ENCODE measurements at places on chromosomes 7 and 10.

DNA sequence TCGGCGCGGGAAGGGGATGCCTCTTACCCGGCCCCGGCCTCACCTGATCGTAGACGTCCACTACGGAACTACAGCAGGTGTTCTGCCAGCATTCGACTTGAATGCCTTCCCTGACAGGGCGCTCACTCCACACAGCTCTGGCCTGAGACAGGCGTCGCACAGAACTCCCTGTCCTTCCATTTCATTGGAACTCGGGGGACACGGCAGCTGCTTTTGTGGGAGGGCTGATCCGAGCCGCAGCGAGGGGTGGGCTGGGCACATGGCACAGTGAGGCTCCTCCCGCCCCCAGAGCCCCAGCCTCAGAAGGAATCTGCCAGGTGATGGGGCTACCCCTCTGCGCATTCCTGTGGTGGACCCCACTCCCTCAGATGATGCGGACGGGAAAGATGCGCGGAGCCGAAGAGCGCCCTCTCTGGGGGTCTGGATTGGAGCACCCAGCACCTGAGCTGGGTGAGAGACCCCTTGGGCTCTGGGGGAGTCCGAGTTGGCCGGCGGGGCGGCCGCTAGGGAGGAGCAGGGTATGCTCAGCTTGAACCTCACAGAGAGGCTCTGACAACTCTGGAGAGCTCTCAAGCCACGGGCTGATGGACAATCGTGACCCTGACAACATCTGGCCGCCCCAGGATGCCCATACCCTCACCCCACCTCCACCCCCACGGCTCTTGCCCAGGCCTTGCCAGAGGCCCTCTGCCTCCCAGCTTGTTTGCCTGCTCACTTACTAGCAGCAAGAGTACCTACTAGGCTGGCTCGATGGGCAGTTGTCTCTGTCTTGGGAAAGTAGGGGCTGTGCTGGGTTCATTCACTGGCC is 36.6 kb downstream of the RASGEF1A start:
- DNase-seq: no peak

- DNase-seq: no peak
Observed at GRCh38 chr10:38174336-38174735, 80.2 kb downstream of the ZNF37A start.

- no peak for DNase-seq
Observed at GRCh38 chr7:111528331-111528730, 34.0 kb downstream of the IMMP2L start.

DNA sequence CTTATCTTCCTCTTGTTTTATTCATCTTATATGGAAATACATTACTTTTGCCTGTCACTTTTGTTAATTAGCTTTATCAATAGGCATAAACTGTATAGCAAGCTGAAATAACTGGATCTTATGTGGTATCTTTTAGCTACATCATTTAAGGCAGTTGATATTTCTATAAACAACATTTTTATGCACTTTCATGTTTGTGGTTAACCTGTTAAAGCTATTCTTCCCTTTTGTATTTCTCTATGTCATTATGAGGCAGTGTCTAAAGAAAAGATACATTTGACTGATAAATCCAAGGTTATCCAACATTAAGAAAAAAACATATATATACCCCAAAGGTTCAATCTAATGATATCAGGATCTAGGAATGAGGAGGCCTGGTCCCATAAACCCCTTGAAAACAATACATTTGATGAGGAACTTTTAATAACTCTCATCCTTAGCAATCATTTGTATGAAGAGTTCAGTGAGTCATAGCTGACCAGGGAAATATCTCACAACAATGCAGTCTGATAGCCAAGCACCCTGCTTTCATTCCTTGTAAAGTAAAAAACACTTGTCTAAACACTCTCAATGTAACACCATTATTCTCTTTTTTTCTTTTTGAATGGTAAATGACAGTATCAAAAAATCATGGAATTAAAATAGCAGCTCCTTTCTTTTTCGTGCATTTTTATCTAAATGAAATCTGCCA is 300.9 kb downstream of the NEBL start:
- no peak for DNase-seq

DNA sequence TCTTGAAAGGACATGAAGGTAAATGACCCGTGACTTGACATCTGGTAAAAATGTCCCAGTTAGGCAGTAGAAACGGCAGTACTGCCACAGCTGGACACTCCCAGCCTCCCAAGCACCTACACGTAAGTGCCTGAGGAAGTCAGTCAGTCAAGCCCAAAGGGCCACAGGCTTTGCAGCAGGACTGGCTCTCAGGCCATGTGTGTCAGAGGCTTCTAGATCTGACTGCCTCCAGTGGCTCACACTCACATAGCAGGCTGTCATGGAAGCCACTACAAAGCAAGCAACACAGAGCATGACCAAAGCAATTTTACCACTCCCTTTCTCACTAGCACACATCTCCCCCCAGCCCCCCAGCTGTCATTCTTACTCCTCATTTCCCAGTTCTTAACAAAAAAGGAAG is 17.8 kb upstream of the CCNJ start:
- no peak for DNase-seq

- no peak for DNase-seq
Observed at GRCh38 chr7:137694405-137694804, 152.4 kb downstream of the DGKI start.

DNA sequence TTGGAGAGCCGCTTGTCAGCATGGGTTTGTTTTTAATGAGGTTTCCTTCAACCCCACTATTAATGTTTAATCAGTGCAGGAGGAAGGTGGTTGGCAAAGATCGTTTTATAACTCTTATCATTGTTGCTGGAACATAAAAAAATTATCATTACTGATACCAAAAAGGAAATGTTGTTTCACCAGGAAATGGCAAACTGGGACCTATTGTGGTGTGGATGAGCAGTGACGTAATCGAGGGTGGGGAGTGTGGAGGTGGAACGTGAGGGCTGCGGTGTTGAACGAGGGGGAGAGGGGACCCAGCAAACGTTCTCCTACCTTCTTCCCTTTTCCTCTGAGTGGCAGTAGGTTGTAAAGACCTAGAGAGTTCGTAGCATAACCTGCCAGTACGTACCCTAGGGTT is 71.9 kb upstream of the TOMM7 start:
- no peak for DNase-seq

GRCh38 chr10:33871061-33871956 is 536.8 kb upstream of the NRP1 start:
- no peak for DNase-seq

DNA sequence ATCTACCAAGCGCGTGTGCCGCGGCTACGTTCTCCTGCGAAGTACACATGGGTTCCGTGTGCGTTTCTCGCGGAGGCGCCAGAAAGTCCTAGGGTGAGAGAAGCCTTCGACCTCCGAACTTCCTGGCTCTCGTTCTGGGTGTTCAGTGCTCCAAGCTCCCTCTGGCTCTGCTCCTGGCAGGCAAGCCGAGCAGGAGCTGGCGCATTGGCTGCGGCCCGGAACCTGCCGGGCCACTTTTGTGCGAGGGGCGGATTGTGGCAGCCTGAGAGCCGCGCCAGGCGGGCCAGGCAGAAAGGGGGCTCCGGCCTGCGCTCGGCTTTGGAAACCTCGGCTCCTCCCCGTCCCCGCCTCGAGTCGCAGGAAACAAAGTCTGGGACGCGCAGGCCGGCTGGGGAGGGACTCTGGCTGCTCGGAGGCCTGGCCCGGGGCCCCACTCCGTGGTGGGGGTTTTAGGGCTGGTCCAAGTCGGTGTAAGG is 9.6 kb downstream of the EMX2 start:
- DNase-seq: no peak

DNA sequence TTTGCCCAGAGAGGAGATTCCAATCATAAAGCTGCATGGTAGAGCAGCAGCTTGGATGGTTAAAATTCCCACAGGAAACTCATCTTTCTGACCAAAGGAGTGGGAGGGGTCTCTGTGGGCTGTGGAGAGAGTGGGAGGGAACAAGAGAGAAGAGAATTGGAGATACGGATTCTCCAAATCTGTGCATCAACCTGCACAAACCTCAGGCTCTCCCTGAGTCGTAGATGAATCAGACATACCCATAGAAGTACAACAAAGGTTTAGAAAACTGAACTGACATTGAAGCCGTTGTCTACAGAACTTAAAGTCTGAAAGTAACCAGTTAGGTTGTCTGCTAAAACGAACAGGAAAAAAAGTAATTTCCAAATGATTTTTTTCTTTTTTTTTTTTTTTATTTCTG is 41.9 kb downstream of the CYCS start:
- DNase-seq: no peak

- DNase-seq: no peak
Observed at GRCh38 chr7:154868921-154869320, 134.0 kb downstream of the PAXIP1 start.

- DNase-seq: no peak
Observed at GRCh38 chr10:110861930-110862649, 9.6 kb upstream of the PDCD4 start.

DNA sequence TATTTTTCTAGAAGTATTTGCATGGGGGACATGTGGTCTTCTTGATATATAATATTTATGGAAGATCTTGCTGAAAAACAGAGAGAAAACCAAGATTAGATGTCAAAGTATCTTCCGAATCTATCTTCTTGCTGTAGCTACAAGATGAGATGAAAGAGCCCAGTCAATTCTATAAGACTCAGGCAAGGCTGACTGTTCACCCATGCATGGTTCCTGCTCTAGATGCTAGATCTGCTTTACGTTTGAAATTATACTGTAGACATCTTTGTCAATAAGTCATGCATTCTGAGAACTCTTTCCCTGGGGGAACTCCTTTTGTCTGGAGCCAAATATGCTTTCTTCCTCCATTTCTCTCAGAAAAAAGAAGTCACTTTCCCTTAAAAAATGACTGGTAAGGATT is 1292.0 kb downstream of the XPNPEP1 start:
- no peak for DNase-seq

- DNase-seq: no peak
Observed at GRCh38 chr7:77823787-77824186, 25.2 kb downstream of the PHTF2 start.

DNA sequence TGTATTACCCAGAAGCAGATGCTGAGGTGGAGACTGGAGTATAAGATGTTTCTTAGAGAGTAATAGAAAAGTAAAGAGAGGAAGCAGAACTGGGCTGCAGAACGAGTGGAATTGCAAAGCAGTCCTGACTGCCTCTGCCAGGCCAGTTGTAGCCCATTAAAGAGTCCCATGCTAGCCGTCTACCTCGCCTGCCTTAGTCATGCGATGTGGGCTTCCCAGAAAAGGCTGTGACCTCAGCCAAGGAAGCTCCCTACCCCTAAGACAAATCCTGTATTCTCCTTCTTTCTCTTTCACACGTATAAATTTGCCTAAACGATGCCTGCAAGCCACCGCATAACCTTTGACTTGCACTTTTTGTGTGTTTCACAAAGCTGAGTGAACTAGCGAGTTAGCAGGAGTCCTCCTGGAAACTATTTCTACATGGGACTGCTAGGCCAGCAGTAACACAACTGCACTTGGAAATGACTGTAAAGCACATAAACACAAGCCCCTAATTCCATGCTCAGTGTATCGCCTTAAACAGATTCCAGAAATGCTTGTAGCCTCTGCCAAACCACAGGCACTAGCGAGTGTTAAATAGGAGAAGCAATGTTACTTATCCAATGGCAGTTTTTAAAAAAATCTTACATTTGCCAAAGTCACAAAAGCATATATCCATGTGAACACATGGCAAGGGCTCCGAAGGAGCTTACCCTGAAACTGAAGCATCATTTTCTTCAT is 47.4 kb upstream of the GNAI1 start:
- DNase-seq: no peak

- DNase-seq: no peak
Observed at GRCh38 chr10:29344073-29344820, 55.4 kb downstream of the LYZL1 start.

DNA sequence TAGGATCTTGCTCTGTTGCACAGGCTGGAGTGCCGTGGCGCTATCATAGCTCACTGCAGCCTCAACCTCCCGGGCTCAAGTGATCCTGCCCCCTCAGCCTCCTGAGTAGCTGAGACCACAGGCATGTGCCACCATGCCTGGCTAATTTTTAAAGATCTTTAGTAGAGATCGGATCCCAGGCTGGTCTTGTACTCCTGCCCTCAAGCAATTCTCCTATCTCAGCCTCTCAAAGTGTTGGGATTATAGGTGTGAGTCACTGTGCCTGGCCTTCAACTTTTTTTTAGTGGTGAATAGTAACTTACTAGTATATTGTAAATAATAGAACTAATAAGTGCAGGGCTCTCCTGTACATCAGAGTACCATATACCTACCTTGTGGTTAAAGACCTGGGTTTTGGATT is 52.1 kb upstream of the LMTK2 start:
- DNase-seq: no peak

- DNase-seq: no peak
Observed at GRCh38 chr7:43296306-43296705, 183.9 kb downstream of the HECW1 start.

DNA sequence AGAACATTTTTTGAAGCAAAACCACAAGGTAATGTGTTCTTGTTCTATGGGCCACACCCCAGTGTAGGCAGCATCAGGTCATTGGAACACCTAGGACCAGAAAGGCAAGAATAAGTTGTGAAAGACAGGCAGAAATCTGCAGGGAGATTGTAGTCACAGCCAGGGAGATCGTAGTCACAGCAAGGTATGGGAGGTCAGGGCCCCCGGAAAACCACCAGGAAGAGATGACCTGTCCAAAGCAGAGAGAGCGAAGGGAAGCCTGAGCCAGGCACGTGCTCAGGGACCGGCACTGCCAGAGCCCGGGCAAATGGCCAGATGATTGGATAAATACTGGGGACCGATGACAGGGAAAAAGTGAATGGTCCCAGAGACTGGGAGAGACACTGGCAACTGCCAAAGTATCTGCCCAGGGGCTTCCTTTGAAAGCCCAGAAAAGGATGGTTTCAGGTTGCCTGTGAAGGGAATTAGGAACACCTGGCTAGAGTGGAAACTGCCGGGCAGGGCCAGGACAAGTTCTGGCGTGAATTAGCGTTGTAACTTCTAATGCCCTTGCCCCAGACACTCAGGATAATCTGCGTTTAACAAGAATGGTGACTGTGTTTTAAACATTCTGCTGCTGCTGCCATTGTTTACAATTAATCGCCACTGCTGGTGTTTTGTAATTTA is 3.9 kb upstream of the NOBOX start:
- DNase-seq: no peak

- DNase-seq: no peak
Observed at GRCh38 chr7:8155836-8156235, 106.1 kb downstream of the ICA1 start.

DNA sequence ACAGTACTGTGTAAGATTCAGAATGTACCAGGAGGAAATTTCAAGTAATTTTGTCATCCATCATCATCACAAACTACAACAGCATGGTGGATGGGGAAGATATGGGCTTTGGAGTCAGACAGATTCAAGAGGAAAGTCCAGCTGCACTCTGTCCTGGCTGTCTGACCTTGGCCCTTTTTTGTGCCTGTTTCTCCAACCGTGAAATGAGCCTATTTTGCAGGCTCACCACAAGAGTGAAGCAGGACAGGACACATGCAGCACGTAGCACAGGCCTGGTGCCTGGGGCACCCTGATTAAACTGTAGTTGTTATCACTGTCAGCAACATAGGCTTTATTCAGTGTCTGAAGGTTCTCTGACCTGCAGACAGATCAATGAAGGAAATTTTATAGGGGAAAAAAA is 37.6 kb downstream of the RHOBTB1 start:
- DNase-seq: no peak

- no peak for DNase-seq
Observed at GRCh38 chr10:17599089-17599488, 18.1 kb downstream of the HACD1 start.

Data from bone marrow (tissue), 2 donors.